ENCODE measurements at places on chromosomes 4 and X.

DNA sequence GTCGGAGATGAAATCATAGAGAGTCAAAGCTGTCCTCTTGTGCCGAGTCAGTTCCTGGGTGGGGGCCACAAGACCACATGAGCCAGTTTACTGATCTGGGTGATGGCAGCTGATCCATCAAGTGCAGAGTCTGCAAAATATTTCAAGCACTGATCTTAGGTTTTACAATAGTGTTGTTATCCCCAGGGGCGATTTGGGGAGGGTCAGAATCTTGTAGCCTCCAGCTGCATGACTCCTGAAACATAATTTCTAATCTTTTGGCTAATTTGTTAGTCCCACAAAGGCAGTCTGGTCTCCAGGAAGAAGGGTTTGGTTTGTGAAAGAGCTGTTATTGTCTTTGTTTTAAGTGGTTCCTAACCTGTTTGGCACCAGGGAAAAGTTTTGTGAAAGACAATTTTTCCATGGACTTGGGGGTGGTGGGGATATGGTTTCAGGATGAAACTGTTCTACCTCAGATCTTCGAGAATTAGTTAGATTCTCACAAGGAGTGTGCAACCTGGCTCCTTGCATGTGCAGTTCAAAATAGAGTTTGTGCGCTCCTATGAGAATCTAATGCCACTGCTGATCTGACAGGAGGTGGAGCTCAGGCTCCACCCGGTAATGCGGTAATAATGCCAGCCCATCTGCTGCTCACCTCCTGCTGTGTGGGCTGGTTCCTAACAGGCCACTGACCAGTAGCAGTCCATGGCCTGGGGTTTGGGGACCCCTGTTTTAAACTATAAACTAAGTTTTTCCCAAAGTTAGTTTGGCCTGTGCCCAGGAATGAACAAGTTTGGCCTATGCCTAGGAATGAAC, 29.2 kb downstream of the METAP1 start:
- no peak for DNase-seq

- no peak for DNase-seq
Observed at GRCh38 chr4:9942921-9943600, 78.2 kb downstream of the SLC2A9 start.

DNA sequence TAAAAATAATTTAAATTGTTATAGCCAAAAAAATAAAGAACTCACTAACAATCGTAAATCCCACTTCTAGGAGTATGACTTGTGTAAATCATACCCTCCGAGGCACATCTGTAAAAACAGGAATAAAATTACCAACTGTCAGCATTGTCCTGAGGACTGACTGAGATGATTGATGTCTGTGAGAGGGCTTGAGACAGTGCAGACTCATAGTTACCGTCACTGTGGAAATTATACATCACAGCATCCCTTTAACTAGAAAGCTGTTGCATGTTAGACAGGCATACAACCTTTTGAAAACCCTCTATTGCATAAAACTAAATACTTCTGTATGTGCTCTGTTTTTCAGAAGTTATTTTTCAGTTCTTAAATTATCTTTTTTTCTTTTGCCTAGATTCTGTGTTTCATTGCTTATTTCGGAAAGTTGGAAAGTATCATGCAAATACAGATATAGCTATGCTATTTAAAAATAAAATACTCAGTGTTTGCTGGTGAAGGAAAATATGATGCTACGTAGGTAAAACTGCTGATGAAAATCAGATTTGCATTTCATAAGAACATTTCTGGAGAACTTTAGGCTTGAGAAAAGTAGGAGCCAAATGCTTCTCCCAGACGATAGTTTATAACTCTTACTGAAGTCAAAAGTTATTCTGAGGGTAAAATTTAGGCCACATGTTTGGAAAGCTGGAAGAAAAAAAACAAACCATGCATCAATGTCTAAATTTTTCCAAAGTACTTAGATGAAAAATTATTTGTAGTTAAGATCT, 13.6 kb upstream of the RBPJ start:
- DNase-seq = no peak

DNA sequence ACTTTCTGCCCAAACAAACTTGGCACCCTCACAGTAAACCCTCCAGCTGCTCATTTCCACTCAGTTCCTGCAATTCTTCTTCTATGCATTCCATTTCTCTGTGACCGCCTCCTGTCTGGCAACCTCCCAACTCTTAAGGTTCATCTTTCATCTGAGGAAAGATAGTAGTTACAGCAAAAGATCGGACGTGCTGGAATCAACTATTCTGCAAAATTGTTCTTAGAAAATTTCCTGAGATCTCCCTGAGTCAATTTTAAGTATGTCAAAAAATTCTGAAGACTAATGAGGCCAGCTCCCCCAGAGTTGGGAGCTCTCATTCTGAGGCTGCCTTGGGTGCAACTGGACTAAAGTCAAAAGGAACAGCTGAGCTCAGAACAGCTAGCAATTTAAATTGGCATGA, 1026.0 kb downstream of the ADGRL3 start:
- DNase-seq = no peak

- no peak for DNase-seq
Observed at GRCh38 chr4:142983065-142983464, 137.0 kb upstream of the INPP4B start.

- no peak for DNase-seq
Observed at GRCh38 chr4:153780221-153780620, 8.7 kb downstream of the SFRP2 start.

- DNase-seq = no peak
Observed at GRCh38 chr4:32133141-32133540, 1413.0 kb downstream of the PCDH7 start.

- no peak for DNase-seq
Observed at GRCh38 chr4:15031197-15031596, 28.9 kb downstream of the CPEB2 start.

DNA sequence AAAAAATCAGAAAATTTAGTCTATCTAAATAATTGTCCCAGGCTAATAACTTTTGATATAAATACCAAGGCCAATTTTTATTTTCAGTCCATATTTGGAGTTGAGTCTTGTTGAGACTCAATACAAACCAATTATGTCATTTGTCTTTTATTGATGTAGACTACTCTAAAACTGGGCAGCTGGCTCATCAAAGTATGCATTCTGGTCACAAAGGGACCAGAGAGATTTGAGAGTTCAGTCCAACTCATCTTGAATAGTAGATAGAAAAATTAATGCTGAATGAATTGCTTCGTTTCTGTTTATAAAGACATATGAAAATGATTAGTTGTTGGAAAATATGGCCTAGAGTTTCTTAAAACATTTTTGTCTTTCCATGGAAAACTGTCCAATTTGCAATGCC, 412.5 kb upstream of the KLHL4 start:
- no peak for DNase-seq

DNA sequence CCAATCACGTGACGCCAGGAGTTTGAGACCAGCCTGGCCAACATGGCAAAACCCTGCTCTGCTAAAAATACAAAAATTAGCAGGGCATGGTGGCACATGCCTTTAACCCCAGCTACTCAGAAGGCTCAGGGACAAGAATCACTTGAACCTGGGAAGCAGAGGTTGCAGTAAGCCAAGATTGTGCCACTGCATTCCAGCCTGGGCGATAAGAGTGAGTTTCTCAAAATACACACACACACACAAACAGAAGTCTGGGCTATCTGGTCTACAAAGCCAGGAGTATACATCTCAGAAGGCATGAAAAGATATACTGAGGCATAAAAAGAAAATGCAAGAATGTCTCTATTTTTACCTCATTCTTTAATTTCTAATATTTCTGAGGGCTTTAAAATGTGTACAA, 11.3 kb downstream of the YTHDC1 start:
- DNase-seq = no peak

- no peak for DNase-seq
Observed at GRCh38 chrX:101071582-101071981, 7.1 kb upstream of the TMEM35A start.

DNA sequence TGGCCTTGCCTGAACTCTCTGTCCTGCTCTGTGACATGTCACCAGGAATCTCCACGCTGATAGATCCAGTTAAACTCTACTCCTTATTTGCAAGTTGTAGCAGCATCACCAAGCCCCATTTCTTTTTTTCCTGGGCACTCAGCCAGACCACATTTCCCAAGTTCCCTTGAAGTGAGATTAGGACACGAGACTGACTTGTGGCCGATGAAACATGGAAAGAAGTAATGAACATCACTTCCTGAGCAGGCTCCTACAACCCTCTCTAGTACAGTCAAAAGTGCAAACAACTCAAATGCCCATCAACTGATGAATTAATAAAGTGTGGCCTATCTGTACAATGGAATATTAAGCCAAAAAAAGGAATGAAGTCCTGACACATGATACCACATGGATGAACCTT, 74.6 kb downstream of the MAP3K15 start:
- no peak for DNase-seq

- DNase-seq = no peak
Observed at GRCh38 chr4:88653371-88653946, 44.2 kb downstream of the NAP1L5 start.

DNA sequence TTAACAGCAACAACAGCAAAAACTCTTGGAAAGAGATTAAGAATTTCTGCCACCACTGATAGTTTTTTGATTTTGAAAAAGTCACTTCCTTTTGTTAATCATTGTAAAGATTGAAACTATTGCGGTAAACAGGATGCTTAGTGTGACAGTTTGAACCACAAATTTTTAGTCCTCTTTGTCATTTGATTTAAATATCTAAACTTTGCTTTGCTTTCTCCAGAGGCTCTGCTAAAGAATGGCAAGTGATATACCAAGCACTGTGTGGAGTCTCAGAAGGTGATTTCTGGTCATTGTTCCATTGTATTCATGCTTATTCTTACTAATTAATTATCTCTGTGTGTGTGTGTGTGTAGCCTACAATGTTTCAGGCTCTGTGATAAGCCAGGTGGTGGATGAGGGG, 155.6 kb downstream of the BMPR1B start:
- no peak for DNase-seq

DNA sequence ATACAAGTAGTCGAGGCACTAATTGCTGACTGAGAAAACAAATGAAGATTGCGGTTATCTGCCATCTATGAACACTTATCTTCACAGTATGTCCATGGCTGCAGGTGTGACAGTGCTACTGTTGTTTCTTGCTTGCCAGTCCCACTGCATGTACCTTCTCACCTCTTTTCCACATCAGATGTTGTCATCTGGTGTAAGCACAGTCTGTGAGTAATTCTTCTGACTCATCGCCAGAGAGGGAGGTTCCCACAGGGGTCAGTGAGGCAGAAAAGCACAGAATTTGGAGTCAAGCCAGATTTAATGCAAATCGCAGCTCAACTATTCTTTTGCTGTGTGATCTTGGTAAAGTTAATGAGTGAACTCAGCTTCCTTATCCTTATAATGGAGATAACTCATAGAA, 144.4 kb downstream of the GLRA2 start:
- no peak for DNase-seq

- DNase-seq = no peak
Observed at GRCh38 chrX:101409043-101409442, 1.0 kb downstream of the HNRNPH2 start.

- no peak for DNase-seq
Observed at GRCh38 chrX:74242484-74243138, 61.4 kb upstream of the ZCCHC13 start.

GRCh38 chr4:89800527-89801103, 36.3 kb downstream of the SNCA start:
- no peak for DNase-seq

DNA sequence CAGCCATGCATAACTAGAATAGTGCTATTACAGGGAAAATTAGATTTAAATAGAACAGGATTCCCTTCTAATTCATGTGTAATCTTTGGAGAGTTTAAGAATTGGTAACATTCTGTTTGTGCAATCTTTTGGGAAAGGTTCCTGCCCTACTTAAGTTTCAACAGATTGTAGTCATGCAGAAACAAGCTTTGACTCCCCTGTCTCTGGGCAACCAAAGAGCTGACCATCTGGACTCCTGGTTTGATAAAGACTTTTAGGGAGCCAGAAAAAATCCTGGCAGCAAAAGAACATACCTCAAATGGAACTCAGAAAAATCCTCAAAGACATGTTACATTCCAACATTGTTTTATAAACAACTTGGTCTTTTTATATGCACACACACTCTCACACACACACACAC, 191.1 kb upstream of the NEIL3 start:
- DNase-seq = no peak

DNA sequence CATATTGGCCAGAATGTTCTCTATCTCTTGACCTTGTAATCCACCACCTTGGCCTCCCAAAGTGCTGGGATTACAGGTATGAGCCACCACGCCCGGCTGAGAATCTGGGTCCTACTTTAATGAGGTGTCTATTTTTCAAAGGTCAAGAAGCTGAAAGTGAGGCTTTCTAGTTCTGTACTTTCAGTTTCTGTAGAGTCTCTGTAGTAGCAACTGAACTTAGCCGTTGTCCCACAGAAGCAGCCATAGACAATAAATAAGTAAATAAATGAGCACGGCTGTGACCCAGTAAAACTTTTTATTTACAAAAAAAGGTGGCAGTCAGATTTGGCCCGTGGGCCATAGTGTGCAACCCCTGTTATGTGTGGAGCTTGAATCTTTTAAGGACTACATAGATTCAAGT, 92.0 kb downstream of the FNIP2 start:
- DNase-seq = no peak

All from activated naive CD4-positive, alpha-beta T cell treated with anti-CD3 and anti-CD28 coated beads, Interleukin-2, amount 50 U/mL, for 72 hours (primary cell).